ENCODE measurements at places on chromosomes 7 and 10. TPM values are rescaled to one million over a fixed set of nuclear protein-coding genes. Genes with fewer than 3 reads are reported as not detected.
A peak's percentile ranks its signal among the peaks of the same experiment; 100 is the strongest.

- no peaks in the 10 kb centered on the region for H3K27me3 ChIP-seq
- H3K36me3 ChIP-seq = no peaks in the 10 kb centered on the region
- no peak for DNase-seq
- H3K27ac ChIP-seq = no peak overlapping the region
- H3K4me1 ChIP-seq = no peaks in the 10 kb centered on the region
- H3K4me3 ChIP-seq = no peak overlapping the region
Measured at GRCh38 chr7:156834462-156834861, 58.5 kb downstream of the LMBR1 start.

- no peak overlapping the region for H3K4me3 ChIP-seq
- no peak for DNase-seq
- H3K27me3 ChIP-seq = no peaks in the 10 kb centered on the region
- H3K36me3 ChIP-seq = no peaks in the 10 kb centered on the region
Measured at GRCh38 chr7:25392588-25393338, 164.5 kb upstream of the NPVF start.

DNA sequence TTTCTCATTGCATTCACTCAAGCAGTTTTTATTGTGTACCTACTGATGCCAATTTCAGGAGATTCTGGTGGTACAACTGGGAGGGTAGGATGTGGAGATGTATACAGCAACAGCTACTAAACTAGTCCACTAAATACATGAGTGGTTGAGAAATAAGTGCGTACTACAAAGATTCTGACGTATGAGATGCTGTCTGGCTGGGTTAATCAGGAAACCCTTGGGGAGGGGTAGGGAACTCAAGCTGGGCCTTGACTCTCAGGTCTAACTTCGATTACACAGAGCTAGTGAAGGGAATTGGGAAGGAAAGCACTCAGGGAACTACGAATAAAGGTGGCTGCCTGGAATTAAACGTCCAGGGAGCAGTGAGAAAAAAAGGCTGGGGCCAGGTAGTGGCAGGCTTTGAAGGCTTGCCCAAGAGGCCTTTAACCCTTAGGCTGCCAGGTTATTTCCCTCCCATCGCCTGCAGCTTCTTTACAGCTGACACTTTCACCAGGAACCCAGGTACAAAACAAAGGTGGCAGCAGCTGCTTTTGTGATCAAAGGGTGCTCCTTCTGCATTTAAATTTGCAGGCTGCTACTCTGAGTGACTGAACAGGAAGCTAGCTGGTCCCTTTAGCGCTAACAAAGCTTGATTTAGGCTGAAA, 3.2 kb downstream of the MMS19 start:
- no peak overlapping the region for H3K27ac ChIP-seq
- no peaks in the 10 kb centered on the region for H3K36me3 ChIP-seq
- DNase-seq = no peak
- H3K27me3 ChIP-seq = peaks cover 4% of the 10 kb centered on the region

DNA sequence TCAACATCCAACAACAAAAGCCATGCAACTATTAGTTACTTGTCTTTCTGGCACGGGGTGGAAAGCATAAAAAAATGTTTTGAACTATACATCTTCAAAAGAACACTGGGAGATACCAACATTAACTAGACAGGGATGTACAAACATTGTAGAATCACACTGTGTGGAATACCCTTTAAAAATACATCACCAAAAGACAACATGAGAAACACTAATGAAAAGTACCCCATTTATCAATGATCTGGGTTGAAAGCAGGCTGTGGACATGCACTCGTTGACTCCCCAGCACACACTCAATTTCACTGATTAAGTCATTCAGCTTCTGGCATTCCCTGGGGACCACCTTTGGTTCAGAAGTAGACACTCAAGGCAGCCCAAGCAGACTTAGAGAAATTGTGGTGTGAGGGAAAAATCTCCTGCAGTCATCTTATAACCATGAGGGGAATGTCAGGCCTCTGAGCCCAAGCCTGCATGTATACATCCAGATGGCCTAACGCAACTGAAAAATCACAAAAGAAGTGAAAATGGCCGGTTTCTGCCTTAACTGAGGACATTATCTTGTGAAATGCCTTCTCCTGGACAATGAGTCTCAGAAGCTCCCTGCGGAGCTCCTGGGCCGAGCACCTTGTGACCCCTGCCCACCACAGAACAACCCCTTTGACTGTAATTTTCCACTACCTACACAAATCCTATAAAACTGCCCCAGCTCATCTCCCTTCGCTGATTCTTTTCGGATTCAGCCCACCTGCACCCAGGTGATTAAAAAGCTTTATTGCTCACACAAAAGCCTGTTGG, 53.0 kb downstream of the CACUL1 start:
- no peak for DNase-seq
- no peaks in the 10 kb centered on the region for H3K4me1 ChIP-seq
- H3K36me3 ChIP-seq = peaks cover 11% of the 10 kb centered on the region
- no peaks in the 10 kb centered on the region for H3K27me3 ChIP-seq

DNA sequence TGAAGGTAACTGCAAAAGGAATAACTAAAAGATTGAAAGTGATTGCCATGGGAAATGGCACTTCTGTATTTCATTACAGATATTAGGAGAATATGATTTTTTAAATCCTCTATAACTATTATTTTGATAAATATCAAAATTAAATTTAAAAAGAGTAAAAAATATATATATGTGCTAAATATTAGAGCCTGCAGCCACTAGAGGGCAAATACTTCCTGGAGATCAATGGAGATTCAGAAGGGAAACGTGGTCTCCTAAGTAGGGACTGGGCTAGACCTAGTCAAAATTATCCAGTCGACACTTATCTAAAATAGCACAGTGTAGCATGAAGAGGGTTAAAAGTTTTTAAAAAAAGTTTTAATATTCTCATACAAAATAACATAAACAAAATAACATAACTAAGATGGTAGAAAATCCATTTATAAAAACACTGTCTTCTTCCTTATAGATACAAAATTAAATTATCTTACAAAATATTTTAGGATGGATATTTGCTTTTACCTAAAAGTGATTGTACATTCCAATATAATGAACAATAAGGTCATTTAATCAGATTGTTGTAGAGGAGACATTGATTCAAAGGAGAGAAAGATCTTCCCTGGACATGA, 434.3 kb downstream of the MDFIC start:
- no peak for DNase-seq
- H3K4me3 ChIP-seq = no peak overlapping the region
- no peak overlapping the region for H3K27ac ChIP-seq
- H3K27me3 ChIP-seq = no peaks in the 10 kb centered on the region
- no peaks in the 10 kb centered on the region for H3K4me1 ChIP-seq
- H3K36me3 ChIP-seq = no peaks in the 10 kb centered on the region

- H3K4me3 ChIP-seq = no peak overlapping the region
- peaks cover 14% of the 10 kb centered on the region for H3K4me1 ChIP-seq
- H3K36me3 ChIP-seq = peaks cover 13% of the 10 kb centered on the region
- H3K27ac ChIP-seq = no peak overlapping the region
- peak; percentile 27 for DNase-seq
Measured at GRCh38 chr7:127578036-127578684, 7.2 kb downstream of the GCC1 start.

DNA sequence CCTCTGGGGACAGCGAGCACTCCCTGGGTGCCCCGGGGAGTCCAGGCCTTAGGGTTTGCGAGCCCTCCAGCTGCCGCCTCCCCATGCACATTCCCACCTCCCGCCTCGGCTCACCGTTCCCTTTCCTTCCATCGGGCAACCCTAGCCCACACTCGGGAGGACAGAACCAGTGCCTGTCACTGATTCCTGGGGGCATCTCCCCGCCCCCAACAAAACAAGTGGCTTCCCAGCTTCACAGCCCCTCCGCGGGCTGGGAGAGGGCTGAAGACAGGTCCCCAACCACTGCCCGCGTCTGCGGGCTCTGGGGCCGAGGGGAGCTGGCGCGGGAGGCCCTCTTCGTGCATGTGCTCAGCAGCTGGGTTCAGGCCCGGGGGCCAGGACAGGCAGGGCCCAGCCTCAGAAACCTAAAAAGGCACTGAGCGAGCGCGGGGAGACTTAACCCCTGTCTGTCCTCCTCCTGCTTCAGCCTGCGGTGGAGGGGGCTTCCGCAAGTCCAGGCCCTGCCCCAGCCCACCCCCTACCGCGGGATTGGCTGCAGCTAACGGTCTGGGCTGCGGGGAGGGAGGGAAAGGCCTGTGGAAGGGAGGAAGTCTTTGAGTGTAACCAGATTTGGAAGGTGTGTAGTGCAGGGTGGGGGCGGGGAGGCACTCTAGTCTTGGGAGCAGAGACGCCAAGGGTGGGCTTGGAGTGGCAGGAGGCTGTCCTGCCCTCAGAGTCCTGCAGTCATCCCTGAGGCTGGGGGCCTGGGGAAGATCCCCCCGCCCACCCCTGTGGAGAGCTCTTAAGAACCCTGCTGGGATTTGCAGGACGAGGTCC, 1.2 kb downstream of the FLNC start:
- peak overlapping the region; percentile 59 for H3K4me3 ChIP-seq
- DNase-seq = peak; percentile 72
- peaks cover 25% of the 10 kb centered on the region for H3K36me3 ChIP-seq

DNA sequence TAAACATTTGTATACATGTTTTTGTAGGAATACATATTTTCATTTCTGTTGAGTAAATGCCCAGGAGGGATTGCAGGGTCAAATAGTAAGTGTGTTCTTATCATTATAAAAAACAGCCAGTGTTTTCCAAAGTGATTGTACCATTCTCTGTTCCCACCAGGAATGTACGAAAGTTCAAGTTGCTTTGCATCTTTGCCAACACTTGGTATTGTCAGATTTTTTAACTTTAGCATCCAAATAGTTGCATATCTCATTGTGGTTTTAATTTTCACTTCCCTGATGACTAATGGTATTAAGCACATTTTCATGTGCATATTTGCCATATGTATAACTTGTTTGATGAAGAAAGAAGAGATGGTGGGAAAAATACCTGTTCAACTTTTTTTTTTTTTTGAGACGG, 213.9 kb downstream of the ZNF365 start:
- H3K27me3 ChIP-seq = no peaks in the 10 kb centered on the region
- no peak overlapping the region for H3K27ac ChIP-seq
- no peaks in the 10 kb centered on the region for H3K4me1 ChIP-seq
- H3K36me3 ChIP-seq = no peaks in the 10 kb centered on the region
- no peak overlapping the region for H3K4me3 ChIP-seq

GRCh38 chr10:99364125-99364524, 35.0 kb downstream of the CNNM1 start:
- H3K36me3 ChIP-seq = peaks cover 6% of the 10 kb centered on the region
- H3K4me3 ChIP-seq = no peak overlapping the region
- DNase-seq = no peak
- no peaks in the 10 kb centered on the region for H3K27me3 ChIP-seq
- no peaks in the 10 kb centered on the region for H3K4me1 ChIP-seq

DNA sequence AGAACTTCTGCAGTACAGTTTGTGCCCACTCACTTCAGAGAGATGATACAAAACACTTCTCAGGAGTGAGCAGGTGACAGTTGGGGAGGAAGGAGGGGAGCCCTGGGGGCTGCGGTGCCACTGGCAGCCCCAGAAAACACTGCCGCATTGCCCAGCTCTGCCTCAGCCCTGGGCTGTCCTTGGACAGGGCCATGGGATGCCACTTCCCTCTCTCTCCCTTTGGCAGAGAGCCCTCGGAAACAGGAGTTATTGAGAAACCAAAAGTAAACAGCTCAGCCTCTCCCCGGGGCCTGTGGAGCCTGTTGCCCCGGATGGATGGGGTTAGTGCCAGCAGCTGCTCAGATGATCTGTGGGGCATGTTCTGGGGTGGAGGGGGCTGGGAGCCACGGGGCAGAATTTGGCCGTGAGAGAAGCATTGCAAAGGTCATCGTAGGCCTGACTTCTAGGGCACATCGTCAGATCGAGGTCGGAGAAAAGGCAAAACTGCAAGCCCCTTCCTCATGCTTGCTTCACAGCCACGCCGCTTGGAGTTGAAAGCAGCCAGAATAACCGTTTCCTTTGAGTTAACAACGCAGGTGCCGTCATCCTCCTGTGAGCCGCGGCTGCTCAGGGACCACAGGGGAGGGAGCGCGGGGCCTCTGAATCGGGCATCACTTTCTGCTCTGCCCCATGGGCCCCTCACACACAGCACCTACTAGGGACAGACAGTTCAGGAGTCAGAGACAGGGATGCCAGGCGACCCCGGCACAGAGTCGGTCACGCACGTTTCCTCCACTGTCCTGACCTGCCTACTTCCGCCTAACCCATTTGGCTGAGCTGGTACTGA, 256.4 kb downstream of the CAMK1D start:
- H3K4me3 ChIP-seq = no peak overlapping the region
- no peaks in the 10 kb centered on the region for H3K27me3 ChIP-seq
- H3K36me3 ChIP-seq = no peaks in the 10 kb centered on the region
- DNase-seq = no peak
- peaks cover 16% of the 10 kb centered on the region for H3K4me1 ChIP-seq

GRCh38 chr7:131106681-131107336, 220.9 kb upstream of the MKLN1 start:
- peak overlapping the region; percentile 65 for H3K4me3 ChIP-seq
- H3K4me1 ChIP-seq = peaks cover 31% of the 10 kb centered on the region
- H3K27ac ChIP-seq = peak overlapping the region; percentile 63
- no peaks in the 10 kb centered on the region for H3K36me3 ChIP-seq

Gene SPAM1
- total RNA-seq = not detected

Gene FAM221A
- 12.1 TPM for total RNA-seq

Gene ADCY1
- 66.4 TPM for total RNA-seq

Gene GPR26
- 7.6 TPM for total RNA-seq

Gene VPS50
- 95.4 TPM for total RNA-seq

Gene HEPACAM2
- total RNA-seq = 0.69 TPM

All from spinal cord (tissue), 10 donors.